ENCODE measurements at places on chromosomes 5 and 9.

- DNase-seq = no peak
Measured at GRCh38 chr9:130341128-130341527, 75.6 kb downstream of the HMCN2 start.

DNA sequence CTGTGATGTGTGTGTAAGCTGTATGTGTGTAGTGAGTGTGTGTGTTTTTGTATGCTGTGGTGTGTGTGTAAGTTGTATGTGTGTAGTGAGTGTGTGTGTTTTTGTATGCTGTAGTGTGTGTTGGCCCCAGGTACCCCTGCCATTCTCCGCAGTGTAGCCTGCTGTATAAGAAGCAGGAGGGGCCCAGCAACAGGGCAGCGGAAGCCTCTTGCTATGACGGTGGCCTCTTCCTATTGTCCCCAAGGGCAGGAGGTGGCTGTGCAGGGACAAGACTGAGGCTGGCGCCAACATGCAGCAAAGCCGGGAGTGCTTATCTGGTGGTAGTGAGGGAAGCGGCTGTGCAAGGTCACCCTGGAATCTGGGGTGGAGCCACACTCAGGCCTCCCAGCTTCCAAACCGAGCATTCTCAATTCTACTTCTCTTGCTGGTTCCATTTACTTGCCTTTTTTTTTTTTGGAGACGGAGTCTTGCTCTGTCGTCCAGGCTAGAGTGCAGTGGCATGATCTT lies 5.1 kb downstream of the SPAAR start:
- no peak for DNase-seq

DNA sequence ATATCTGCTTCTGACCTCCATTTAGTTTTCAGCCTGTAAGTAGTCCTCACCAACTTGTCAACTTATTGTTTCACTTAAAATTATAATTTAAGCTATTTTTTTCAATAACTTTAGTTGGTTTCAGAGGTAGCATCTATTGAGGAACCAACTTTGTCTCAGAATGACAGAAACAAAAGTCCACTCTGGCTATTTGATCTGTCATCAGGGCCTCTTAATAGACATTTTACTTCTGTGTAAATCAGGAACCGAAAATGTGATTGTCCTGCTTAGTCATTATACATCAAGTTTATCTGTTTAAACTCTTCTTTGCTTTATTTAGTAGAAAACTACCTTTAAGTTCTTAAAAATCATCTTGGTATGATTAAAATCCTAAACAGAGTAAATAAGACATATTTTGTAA lies 820.8 kb upstream of the EDIL3 start:
- DNase-seq = no peak

GRCh38 chr5:137016783-137017324 lies 482.3 kb downstream of the SPOCK1 start:
- no peak for DNase-seq

- no peak for DNase-seq
Measured at GRCh38 chr5:176735383-176736265, 74.7 kb upstream of the UNC5A start.

DNA sequence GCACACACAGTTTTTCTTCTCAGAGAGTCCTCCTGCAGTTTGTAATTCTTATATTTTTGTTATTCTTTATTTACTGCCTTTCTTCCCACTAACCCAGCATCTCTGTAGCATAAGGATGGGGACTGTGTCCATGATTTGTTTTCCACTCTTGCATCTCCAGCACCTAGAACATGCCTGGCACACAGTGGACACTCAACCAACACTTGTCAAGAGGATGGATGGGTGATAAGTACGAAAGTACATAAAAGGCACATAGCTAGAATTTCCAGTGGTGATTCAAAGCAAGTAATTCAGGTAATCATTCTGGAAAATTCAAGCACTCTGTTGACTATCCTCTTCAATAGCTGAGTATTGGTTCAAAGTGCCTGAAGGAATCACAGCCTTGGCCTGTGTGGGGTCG lies 60.2 kb upstream of the TRIO start:
- no peak for DNase-seq

DNA sequence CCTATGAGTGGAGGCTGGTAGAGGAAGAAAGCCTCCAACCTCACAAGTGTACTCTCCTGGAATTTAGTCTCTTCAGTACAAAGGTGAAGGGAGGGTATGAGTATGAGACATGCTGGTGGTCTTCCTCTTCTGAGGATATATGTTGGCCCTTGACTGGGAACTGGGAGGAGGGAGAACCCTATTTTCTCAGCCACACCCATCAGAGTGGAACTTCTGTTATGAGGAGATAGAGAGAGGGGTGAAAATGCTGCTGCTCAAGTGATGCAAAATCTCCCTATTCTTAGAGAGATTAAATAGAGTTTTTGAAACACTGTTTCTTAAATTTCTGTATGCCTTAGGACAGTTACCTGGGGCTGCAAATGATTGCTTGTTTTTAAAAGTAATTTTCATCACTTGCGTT lies 203.4 kb upstream of the PRR16 start:
- no peak for DNase-seq

- DNase-seq = peak; percentile 43
Measured at GRCh38 chr5:170632985-170633234, 129.1 kb downstream of the KCNIP1 start.

DNA sequence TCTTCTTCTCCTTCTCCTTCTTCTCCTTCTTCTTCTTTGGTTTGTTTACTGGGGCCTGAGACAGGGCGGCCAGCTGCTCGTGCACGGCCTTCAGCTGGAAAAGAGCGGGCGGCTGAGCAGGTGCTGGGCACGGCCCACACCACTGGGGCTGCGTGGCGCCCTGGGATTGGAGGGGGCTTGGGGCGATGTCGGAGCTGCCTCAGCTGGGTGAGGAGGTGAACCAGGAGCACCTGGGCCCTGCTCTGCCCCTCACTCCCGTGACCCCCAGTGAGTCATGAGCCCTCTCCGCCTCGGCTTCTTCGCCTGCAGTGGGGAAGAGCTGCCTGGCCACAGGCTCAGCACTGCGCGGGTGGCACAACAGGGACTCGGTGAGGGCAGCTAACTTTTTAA lies 14.9 kb downstream of the BRD3OS start:
- no peak for DNase-seq

DNA sequence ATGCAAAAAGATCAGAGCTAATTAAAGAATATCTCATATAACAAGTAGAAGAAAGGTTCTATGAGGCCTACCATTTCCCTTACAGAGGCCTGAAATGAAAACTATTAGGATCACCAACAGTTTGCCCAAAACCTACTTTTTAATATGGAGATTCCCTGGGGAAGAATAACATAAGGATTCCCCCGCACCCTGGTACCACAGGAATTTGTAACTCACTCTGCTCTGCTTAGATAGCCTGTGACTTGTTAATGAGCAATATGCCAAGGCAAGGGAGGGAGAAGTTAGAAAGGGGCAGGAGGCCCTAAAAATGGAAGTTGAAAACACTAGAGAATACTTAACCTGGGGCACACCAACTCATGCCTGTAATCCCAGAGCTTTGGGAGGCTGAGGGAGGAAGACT lies 107.0 kb downstream of the CDH6 start:
- DNase-seq = no peak

DNA sequence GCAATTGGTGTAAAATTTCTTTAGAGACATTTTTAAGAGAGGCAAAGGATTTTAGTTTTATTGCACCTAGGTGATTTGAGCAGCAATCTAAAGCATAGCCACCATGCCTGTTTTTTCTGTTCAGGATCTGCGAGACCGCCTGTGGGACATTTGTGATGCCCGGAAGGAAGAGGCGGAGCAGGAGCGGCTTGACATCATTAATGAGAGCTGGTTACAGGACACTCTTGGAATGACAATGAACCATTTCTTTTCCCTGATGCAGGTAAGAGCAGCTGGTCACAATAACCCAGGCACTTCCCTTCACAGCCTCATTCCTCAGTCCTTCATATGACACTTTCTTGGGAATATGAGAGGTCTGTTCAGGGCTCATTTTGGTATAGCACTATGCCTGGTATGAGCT lies 103.2 kb upstream of the IL7R start:
- no peak for DNase-seq

DNA sequence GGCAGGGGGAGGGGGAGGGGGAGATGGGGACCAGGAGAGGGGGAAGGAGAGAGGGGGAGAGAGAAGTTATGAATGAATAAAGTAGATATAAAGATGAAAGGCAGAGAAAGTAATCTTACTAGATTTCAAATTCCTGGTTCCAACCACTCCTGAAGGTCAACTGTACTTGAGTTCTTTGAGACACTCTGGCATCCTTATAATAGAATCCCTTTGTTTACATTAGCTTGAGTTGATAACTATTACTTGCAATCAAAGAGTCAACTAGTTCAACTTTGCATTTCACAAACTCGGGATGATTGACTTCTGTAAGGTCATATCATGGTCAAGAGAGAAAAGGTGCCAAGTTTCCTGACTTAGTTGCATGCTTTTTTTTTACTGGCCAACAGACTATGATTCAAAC lies 42.2 kb downstream of the BAAT start:
- no peak for DNase-seq

- no peak for DNase-seq
Measured at GRCh38 chr9:121373011-121373729, 3.1 kb upstream of the STOM start.

- no peak for DNase-seq
Measured at GRCh38 chr9:128898382-128898781, 16.4 kb downstream of the LRRC8A start.

- no peak for DNase-seq
Measured at GRCh38 chr9:16145196-16145950, 592.5 kb downstream of the CCDC171 start.

DNA sequence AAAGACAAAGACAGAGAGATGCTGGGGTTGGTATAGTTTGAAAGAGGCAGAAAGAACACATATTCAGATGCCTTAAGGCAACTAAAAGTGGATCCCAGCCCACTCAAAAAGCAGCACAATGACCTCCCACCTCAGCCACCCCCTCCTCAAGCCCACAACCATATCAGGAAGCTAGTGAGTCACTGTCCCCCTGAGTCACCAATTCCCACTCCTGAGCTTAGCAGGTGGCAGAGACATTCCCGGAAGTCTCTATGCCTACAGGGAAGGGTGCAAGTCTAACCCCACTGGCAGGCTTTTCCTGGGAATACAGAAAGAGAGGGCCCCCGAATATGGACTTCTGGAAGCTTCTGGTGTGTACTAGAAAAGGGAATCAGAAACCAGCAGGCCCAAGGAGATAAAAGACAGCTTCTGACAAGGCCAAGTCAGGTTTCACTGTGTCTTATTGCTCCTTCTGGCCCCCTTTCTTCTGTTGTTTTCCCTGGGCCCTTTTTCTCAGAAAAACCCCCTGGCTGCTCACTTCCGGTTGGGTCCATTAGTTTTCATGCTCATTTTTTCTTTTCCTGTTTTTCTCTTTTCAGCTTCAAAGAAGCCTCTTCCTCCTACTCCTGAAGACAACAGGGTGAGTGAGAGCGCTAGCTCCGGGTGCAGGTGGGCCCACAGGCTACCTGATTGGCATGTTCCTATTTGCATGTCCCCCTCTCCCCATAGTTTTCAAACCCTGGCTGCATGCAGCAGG lies 36.8 kb downstream of the ITK start:
- DNase-seq = peak; percentile 66

- no peak for DNase-seq
Measured at GRCh38 chr5:62741761-62742160, 163.1 kb downstream of the LRRC70 start.

- DNase-seq = peak; percentile 75
Measured at GRCh38 chr5:132495667-132496190, 5.2 kb upstream of the IRF1 start.

- no peak for DNase-seq
Measured at GRCh38 chr5:113124265-113124664, 147.7 kb downstream of the DCP2 start.

DNA sequence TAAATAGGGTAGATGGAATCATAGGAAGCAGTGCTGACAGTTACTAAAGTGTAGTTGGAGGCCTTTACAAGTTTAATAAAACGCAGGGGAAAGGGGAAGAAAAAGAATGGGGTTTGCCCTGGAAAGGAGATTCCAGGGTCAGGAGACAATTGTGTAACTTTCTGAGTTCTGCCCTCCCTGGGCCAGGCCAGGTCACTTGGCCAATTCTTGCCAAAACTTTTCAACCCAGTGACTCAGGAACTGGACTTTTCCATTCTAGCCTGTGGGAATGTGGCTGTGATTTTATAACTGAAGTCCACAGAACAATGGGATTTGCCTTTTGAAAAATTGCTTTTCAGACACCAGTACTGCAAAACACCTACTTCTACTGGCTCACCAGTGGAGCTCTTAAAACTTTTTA lies 289.8 kb upstream of the ANKRD55 start:
- no peak for DNase-seq

DNA sequence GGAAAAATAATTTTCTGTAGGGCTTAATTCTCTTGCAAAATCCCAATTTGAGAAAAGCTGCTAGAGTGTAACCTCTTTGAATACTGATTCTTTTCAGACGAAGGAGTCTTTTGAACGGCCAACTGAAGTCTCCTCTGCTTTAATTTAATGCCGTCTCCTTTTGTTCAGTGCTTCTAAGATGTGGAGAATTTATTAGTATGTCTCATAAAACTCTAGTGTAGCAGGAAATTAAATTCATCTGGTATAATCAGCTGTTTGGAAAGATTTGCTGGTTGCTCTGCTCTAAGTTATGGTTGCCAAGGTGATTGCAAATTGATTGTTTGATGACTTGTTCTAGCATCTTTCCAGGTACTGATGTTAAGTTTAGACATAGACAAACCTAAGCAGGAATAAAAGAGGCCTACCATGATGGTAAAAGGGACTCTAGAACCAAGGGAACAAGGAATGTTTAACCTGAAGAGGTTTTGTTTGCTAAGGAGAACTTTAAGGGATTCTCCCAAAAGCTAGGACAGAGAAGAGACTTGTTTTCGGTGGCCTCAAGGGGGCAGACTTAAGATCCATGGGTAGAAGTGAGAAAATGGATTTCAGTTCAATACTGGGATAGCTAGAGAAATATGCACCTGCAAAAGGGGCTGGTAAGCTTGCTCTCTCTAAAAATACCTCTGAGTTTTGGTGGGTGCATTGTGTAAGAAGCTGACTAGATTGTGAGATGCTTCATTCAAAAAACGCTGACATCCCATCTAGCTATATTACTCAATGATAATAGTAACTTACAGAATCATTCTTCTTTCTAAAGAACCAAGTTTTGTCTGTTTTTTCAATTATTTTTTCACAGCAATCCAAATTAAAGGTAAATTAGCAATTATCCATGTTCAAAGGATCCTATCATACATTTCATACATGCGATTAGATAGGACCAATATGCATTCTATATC lies 5.7 kb upstream of the ADRB2 start:
- DNase-seq = no peak

DNA sequence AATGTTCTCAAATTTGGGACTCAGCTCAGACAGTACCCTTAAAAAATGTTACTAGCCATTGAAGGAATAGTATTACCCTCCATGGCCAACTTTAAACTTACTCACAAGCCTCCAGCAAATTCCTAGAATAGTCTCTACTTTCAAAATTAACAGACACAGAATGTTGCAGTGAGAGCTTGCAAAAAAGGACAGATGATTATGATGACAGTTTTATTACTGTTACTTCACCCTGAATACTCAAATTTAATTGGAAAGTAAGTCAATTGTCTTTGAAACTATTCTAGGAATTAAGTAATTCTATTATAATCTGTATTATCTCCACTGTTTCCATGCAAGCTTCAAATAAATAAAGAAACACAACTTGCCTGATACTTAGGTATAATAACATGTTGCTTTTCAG lies 288.3 kb downstream of the SLF1 start:
- DNase-seq = no peak

GRCh38 chr9:116689486-116690032 lies 2.5 kb downstream of the TRIM32 start:
- no peak for DNase-seq

Data from stimulated activated CD4-positive, alpha-beta T cell treated with anti-CD3 and anti-CD28 coated beads, Interleukin-1b, Interleukin-23, amount 100 ng/mL, for 4 hours (primary cell).